ENCODE measurements at places on chromosomes 1 and 21.

- DNase-seq: no peak
Observed at GRCh38 chr1:67785847-67786753, 47.2 kb downstream of the GNG12 start.

- DNase-seq: peak; percentile 91
Observed at GRCh38 chr1:17119076-17119772, at the start of gene PADI2. Gene PADI2, minus strand, starts transcription at chr1:17119451. Its CDS starts 80 bp downstream, at chr1:17119371.

- DNase-seq: peak; percentile 59
Observed at GRCh38 chr1:43434256-43434655, 19.5 kb downstream of the HYI start.

GRCh38 chr1:107896936-107897335 is 68.0 kb downstream of the VAV3 start:
- DNase-seq: no peak

- DNase-seq: no peak
Observed at GRCh38 chr1:177077734-177078499, 86.6 kb downstream of the ASTN1 start.

DNA sequence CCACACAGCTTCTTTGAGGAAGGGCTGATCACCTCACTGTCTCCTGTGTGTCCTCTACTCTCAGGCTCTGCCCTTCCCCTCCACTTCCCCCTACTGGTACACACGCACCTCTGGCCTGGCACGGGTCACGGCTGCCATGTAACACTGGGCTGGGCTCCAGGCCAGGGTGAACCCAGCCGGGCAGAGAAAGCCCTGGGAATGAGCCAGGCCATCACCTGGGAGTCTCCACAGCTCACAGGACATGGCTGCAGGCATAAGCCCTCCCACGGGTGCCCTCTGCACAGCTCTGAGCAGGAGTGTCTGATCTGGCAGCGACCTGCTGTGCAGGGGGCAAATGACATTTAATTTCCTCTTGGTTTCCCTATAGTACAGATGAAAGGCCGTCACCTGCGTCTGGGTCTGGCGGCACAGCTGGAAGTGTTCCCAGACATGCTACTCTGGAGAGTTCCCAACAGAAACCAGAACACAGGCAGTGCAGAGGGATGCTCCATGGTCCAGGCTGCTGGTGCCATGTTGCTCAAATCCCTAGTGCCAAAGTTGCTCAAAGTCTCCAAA is 61.2 kb downstream of the ERI3 start:
- no peak for DNase-seq

GRCh38 chr1:11790101-11790879 is 15.5 kb downstream of the MTHFR start:
- no peak for DNase-seq

DNA sequence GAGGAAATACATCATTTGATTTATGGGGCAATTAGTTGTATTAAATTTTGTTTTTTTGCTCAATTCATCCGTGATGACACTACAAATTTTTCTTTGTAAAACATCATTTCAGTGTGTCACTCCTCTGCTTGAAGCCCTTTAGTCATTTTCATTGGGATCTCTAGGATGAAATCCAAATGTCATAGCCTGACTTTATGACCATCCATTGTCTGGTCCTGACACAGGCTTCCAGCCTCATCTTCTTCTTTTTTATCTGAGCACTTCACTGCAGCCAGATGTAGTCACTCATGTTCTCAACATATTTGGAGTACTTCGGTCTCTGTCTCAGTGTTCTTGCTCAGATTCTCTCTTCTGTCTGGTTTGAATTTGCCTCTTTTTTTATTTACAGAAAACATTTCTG is 173.1 kb downstream of the HMCN1 start:
- no peak for DNase-seq

DNA sequence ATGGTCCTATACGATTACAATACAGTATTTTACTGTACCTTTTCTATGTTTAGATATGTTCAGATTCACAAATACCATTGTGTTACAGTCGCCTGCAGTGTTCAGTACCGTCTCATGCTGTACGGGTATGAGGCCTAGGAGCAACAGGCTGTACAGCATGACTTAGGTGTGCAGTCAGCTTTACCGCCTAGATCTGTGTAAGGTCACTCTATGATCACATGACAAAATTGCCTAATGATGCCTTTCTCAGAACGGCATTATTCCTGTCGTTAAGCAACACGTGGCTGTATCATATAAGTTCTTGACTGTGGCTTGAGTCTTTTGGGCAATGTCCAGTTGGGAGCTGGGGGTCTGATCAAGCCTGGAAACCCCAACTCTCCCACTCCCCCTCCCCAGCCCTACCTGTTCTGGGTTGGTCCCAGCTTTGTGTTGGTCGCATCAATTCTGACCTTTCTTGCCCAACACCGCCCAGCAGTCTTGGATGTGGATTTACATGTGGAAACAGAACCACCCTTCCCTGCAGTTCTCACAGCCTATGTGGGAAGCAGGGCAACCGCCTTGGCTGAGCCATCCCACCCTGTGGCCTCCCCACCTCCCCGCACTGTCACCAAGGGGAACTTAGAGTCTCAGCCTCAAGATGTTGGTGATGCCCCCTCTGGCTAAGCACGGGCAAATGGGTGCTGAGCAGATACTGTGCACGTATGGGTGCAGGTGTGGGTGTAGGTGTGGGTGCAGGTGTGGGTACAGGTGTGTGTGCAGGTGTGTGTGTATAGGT is 80.2 kb upstream of the ACTL8 start:
- no peak for DNase-seq

DNA sequence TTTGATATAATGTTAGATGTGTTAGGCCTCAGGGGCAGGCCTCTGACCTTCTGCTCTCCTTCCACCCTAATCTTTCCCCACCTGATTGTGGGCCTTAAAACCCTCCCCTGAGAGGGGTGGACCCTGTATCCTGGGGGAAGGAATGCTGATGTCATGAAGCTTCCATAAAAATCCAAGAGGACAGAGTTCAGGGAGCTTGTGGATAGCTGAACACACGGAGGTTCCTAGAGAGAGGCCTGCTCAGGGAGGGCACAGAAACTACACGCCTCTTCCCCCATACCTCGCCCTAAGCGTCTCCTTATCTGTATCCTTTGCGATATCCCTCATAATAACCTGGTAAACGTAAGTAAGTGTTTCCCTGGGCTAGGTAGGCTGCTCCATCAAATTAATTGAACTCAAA is 4.3 kb downstream of the MFN2 start:
- DNase-seq: no peak

- no peak for DNase-seq
Observed at GRCh38 chr1:27144920-27145661, 9.8 kb downstream of the SLC9A1 start.

- no peak for DNase-seq
Observed at GRCh38 chr1:115609021-115609420, 32.7 kb upstream of the VANGL1 start.

GRCh38 chr1:49842596-49842995 is 181.2 kb downstream of the AGBL4 start:
- no peak for DNase-seq

GRCh38 chr1:74571891-74572290 is 59.5 kb upstream of the LRRC53 start:
- DNase-seq: no peak

GRCh38 chr1:16294219-16295212 is 57.5 kb upstream of the CPLANE2 start:
- DNase-seq: no peak

GRCh38 chr1:229509576-229509975 is 1.4 kb upstream of the NUP133 start:
- no peak for DNase-seq

DNA sequence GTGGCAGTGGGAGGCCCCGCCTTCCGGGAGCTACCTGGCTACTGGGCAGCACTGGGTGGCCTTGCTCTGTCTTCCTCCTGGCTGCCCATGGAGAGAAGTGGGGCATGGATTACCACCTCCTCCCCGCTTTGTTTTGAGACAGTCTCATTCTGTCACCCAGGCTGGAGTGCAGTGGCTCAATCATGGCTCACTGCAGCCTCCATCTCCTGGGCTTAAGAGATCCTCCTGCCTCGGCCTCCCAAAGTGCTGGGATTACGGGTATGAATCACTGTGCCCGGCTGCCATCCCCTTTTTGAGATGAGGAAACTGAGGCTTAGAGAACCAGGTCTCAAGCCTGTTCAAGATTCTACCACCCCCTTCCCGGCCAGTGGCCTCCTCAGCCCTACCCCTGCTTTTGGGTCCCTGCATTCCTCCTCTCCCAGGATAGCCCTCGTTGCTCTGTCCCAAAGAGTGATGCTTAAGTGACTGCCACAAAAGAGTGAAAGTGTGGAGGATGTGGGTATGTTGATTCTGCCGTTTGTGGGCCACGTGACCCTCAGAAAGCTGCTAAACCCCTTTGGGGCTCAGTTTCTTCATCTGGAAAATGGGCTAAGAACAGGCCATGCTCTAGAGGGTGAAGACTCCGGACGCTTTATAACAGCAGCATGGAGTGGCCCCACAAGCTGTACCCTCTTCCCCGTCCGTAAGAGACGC is 7.8 kb downstream of the HES3 start:
- DNase-seq: no peak

- no peak for DNase-seq
Observed at GRCh38 chr1:56411484-56412180, 167.7 kb downstream of the PLPP3 start.

DNA sequence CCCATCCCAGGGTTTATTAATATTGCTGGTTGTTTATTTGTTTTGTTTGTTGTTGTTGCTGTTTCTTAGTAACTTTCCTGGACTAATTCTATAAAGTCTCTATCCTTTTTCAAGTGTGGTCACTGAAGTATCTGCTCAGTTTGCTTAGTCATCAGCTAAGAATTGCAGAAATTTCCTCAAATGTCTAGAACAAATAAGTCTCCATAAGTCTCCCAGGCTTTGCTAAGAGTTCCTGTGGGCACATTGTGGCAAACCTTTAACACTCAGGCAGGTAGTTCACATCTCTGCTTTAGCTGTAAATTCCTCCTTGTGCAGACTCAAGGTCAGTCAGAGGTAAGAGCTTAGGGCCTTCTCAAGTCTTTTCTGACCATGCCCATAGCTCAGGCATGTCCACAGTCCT is 38.9 kb upstream of the C1orf185 start:
- DNase-seq: no peak

GRCh38 chr1:212916481-212917133 is 33.7 kb upstream of the VASH2 start:
- no peak for DNase-seq

- DNase-seq: no peak
Observed at GRCh38 chr1:151255381-151255780, 847 bp downstream of the PSMD4 start.

- no peak for DNase-seq
Observed at GRCh38 chr1:162035241-162035640, 11.6 kb upstream of the OLFML2B start.

DNA sequence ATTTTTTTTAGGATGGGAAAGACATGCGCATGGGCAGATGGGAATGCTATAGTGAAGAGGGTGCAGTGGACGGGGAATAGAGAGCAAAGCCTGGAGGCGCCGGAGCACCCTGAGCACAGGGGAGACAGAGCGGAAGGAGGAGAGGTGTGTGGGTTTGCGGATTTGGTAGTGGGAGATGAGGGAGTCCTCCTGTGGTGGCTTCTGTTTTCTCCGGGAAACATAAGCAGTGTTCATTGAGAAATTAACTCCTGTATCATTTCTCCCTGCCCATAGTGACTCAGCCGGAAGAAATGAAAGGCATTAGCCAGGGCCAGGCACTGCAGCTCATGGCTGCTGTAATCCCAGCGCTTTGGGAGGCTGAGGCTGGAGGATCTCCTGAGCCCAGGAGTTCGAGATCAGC is 4.7 kb upstream of the PTPRF start:
- no peak for DNase-seq

DNA sequence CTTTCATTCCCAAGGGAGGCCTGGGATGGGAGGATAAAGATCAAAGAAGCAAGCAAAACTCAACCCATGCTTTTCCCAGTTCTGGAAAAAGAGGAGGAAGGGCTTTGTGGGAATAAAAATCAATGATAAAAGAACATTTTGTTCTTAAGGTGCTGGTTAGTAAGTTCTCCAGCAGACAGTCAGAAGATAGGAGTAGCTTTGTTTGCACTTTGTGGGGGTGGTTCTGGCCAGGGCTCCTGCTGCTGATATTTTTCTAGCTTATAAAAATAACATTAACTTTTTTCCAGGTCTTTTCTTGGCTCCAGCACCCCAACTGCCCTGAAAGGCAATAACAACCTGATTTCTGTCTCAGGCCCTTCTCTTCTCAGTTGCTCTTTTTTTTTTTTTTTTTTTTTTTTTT is 220.0 kb downstream of the FGGY start:
- DNase-seq: no peak

GRCh38 chr21:35423709-35424108 is 374.6 kb upstream of the RUNX1 start:
- no peak for DNase-seq

GRCh38 chr1:191992118-191992517 is 166.1 kb upstream of the RGS18 start:
- DNase-seq: no peak

- DNase-seq: peak; percentile 81
Observed at GRCh38 chr1:32501865-32502264, 37.0 kb downstream of the ZBTB8B start.

GRCh38 chr1:202807926-202808757 is at the start of gene KDM5B:
Gene KDM5B, minus strand, starts transcription at chr1:202808421. Its CDS starts 116 bp downstream, at chr1:202808305.
- DNase-seq: peak; percentile 44

DNA sequence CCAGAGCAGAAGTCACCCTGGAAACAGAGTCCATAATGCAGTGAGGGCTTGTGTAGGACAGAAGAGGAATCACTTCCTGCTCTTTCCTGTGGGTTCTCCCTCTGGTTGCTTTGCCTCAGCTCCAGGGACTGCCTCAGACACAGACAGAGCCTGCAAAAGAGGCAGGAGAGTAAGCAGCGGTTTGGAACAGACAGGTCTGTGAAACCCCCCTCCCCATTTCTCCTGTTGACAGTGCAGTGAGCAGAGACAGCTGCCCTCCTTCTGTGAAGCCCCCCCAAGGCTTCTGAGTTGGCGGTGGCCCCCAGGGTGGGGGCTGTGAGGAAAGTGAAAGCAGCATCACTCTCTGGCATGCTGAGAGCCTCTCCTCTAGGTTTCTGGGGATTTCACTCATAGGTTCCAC is 53.0 kb downstream of the MAB21L3 start:
- DNase-seq: no peak

GRCh38 chr1:112057736-112058135 is 68.3 kb upstream of the KCND3 start:
- DNase-seq: no peak

DNA sequence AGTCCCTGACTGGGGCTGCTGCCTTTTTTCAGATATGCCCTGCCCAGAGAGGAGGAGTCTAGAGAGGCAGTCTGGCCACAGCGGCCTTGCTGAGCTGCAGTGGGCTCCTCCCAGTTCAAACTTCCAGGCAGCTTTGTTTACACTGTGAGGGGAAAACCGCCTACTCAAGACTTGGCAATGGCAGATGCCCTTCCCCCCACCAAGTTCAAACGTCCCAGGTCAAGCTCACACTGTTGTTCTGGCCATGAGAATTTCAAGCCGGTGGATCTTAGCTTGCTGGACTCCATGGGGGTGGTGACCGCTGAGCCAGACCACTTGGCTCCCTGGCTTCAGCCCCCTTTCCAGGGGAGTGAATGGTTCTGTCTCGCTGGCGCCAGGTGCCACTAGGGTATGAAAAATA is 18.3 kb upstream of the C1orf53 start:
- no peak for DNase-seq

GRCh38 chr1:36847761-36848160 is 186.6 kb downstream of the GRIK3 start:
- DNase-seq: no peak

- no peak for DNase-seq
Observed at GRCh38 chr1:236058141-236058934, 6.6 kb downstream of the NID1 start.

GRCh38 chr21:28669971-28670653 is 322.6 kb downstream of the LTN1 start:
- no peak for DNase-seq

- no peak for DNase-seq
Observed at GRCh38 chr1:83766241-83766691, 232.7 kb downstream of the TTLL7 start.

- DNase-seq: no peak
Observed at GRCh38 chr1:152741656-152742055, 16.2 kb upstream of the KPRP start.

Measured in lower leg skin (tissue), 4 donors.